ENCODE measurements at places on chromosomes 13 and 19.

DNA sequence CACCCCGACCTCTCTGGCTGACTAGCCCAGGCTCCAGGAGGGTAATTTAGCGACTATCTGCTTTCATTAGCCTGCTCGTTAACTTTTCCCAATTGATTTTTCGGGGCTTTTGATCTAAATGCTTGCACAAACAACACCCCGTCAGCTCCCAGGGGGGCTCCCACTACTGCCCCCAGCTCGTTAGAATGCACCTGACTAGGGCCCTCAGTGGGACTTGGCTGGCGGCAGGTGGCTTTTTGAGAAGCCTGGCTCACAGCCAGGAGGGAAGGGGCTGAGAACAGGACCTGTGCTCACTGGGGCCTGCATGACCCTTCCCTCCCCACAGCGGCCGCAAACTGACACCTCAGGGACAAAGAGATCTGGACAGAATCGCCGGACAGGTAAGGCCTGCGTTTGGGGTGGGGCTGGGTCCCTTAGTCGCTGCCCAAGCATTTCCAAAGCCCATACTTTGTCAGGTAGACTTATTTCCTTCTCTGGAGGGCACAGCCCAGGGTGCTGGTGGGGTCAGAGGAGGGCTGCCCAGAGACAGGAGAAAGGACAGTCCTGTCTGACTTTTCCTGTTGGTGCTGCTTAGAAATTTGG, 7.6 kb upstream of the CD79A start:
- no peak for DNase-seq

DNA sequence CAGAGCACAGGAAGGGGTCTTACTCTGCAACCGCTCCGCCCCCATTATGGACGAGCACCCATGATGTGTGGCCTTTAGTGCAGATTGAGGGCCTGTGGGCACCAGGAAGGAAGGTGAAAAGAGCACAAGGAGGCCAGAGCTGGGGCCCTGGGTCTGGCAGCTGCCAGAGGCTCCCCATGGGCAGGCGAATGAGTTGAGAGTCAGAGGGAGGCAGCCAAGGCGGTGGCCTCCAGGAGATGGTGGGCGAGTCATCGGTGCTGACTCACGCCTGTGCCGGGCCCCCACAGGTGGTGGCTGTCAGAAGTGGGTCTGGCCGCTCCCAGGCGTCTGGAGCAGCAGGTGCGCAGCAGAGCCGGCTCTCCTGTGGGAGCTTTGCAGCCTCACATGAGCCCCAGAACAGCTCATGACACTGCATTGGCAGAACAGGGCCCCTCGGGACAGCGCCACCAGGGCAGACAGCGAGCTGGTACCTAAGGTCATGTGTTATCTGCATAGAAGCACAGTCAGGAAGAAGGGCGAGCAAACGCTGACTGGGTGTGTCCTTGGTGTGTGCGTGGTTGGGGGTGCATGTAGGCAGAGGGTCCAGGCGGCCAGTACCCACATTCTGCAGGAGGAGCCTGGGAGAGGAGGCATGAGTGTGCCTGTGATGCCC, 68.8 kb downstream of the CHST8 start:
- DNase-seq: no peak

DNA sequence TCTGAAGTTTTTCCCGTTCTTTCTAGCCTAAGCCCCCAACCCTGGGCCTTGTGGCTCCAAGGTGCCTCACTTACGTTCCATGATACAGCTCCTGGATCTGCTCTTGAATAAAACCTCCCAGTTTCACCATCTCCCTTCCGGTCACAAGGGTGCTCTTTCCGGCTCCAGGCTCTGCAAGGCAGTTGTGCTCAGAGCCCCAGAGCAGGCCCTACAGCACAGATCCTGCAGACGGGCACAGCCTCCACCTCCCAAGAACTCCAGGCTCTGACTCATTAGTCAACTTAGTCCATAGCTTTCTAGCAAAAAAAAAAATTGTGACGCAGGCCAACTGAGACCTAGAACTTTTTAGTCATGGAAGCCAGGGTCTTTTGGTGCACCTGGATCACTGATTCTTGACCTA, 33.9 kb upstream of the SLC7A10 start:
- DNase-seq: no peak

GRCh38 chr19:46606019-46606418, 4.9 kb downstream of the CALM3 start:
- DNase-seq: no peak

DNA sequence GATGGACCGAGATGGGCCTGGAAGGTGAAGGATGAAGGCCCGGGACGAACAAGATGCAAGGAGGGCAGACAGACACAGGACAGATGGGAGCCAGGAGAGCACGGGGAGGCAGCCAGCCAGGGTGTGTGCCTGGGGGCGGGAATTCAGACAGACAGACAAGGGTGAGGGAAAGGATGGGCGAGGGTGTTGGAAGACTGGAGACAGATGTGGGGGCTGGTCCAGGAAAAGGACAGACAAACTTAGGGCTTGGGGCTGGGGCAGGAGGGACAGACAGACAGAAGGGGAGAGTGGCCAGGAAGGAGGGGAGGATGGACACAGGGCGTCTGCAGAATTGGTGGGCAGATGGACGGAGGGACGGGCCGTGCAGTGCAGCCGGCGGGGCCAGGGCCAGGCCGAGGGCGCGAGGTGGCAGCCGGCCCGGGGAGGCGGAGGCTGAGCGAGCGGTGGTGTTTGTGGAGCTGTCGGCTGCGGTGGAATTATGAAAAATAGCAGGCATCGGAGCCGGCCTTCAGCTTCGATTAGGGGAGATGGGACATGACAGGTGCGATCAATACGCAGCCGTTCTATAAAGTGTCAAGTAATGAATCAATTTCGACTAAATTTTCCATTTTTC, 4.6 kb upstream of the ERFL start:
- DNase-seq: no peak

Data from stimulated activated CD8-positive, alpha-beta memory T cell treated with anti-CD3 and anti-CD28 coated beads, Interleukin-12 subunit alpha, Interleukin-12 subunit beta, amount 100 ng/mL, for 1 hour (primary cell).